ENCODE measurements at places on chromosomes 7 and 10.

- DNase-seq: no peak
Measured at GRCh38 chr7:26499315-26499897, 207.7 kb downstream of the SNX10 start.

DNA sequence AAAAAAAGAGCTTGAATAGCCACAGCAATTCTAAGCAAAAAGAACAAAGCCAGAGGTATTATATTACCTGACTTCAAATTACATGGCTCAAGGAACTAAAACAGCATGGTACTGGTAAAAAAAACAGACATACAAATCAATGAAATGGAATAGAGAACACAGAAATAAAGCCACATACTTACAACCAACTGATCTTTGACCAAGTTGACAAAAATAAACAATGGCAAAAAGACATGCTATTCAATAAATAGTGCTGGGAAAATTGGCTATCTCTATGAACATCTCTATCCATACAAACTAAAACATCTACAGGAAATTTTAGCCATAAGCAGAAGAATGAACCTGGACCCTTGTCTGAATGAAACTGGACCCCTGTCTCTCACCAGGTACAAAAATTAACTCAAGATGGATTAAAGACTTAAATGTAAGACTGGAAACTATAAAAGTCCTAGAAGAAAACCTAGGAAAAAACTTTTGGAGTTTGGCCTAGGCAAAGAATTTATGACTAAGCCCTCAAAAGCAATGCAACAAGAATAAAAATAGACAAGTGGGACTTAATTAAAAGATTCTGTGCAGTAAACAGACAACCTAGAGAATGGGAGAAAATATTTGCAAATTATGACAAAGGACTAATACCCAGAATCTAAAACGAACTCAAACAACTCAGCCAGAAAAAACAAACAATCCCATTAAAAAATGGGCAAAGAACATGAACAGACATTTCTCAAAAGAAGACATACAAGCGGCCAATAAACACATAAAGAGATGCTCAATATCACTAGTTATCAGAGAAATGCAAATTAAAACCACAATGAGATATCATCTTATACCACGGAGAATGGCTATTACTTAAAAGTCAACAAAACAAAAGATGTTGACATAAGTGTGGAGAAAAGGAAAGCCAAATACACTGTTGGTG is 72.8 kb upstream of the DDC start:
- no peak for DNase-seq

GRCh38 chr10:28214219-28214618 is 88.6 kb downstream of the MPP7 start:
- no peak for DNase-seq

GRCh38 chr10:102231357-102232318 is 5.5 kb downstream of the ELOVL3 start:
- no peak for DNase-seq

GRCh38 chr7:141118767-141119166 is 44.9 kb downstream of the TMEM178B start:
- DNase-seq: no peak

DNA sequence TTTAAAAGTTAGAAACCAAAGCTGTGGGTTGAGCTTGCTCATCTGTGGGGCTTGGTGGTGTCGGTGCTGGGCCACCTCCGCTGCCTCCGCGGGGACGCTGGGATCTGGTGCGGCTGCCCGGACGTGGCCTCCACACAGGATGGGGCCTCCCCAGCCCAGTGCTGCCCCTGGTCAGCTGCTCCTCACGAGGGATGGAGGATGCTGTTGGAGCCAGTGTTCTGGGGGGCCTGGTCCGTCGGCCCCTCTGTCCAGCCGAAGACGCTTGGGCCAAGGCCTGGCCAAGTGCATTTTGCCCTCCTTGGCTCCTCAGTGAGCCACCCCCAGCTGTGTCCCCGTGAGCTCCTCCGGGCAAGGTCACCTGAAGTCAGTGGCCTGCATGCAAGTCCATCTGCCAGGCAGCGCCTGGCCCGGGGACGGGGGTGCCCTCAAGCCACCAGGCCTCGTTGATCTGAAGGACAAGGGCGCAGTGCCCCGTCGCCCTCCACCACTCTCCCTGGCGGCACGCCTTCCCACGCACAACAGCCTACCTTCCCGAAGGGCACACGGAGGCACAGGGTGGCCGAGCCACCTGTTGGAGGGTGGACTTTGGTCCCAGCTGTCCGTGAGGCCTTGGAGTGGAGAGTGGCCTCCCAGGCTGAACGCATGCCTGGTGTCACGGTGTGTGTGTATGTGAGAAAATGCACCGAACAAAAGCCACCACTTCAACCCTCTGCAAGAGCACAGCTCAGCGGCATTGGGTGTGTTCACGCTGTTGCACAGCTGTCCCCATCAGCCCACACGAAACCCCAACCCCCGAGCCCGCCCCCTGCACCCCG is 27.3 kb downstream of the KNDC1 start:
- DNase-seq: no peak

DNA sequence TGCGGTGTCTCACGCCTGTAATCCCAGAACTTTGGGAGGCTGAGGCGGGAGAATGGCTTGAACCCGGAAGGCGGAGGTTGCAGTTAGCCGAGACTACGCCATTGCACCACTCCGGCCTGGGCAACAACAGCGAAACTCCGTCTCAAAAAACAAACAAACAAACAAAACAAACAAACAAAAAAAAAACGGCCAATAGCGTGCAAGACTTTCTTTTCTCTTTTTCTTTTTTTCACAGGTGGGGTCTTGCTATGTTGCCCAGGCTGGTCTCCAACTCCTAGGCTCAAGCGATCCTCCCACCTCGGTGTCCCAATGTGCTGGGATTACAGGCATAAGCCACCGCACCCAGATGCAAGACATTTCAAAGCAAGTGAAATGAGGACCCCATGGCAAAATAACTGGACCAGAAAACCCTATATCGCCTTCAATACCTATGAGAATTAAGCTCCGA is 1.6 kb downstream of the PSAP start:
- DNase-seq: no peak

- DNase-seq: no peak
Measured at GRCh38 chr10:5965266-5965665, 12.1 kb downstream of the IL15RA start.

- no peak for DNase-seq
Measured at GRCh38 chr7:81662531-81662930, 107.3 kb downstream of the HGF start.

- no peak for DNase-seq
Measured at GRCh38 chr7:122726881-122727280, 24.2 kb upstream of the RNF148 start.

DNA sequence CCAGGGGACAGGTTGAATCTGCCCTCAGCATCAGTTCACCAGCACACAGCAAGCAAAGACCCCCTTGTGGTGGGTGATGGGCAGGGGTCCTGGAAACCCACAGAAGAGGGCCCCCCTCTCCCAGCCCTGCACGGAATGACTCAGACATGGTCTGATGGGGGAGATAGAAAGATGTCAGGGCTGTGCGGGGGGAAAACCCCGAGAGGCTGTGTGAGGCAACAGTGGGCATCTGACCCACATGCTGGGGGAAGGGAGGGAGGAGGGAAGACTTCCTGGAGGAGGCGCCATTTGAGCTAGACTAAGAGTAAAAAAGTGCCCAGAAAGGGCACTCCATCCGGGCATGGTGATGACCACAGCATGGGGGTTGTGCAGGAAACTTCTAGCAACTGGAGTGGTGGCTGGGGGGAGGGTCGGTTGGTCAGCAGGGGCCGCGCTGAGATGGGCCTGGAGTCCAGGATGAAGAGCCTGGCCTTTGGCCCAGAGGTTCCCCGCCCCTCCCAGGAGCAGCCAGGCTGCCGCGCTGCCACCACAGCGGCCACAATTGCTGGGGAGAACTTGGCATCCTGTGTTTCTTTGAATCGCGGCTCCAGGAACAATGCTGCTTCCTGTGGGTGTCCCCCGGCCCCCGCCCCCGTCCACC is 2.5 kb downstream of the LFNG start:
- DNase-seq: no peak

- DNase-seq: no peak
Measured at GRCh38 chr7:121595758-121596696, 199.9 kb upstream of the FAM3C start.

DNA sequence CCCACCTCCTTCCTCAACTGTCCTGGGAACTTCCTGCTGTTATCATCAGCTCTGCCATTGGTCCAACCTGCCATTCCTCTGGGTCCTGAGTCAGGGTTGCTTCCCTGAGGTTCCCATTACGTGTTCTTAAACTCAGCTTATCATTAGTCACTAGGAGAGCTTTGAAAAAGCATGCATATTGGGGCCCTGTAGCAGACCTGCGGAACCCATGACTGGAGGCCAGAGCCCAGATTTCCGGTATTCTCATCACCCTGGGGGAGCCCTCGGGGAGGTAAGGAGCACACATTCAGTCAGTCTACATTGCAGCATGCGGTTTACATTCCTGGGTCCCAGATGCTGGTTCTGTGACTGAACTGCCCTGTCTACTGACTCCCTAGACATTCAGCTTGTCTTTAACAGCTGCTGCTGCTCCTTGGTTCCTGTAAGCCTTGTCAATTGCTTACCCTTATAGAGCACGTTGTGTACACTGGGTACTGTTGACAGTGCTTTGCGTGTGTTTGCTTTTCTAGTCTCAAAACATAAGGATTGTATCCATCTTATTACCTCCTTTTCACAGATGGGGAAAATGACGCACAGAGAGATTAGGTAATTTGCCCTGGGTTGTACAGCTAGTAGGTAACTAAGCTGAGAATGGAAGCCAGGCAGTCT is 12.8 kb downstream of the CDHR3 start:
- DNase-seq: no peak

- DNase-seq: no peak
Measured at GRCh38 chr7:64574540-64575099, 11.7 kb upstream of the ZNF680 start.

GRCh38 chr10:33335801-33336581 is 1.5 kb upstream of the NRP1 start:
- no peak for DNase-seq

GRCh38 chr7:107090457-107090856 is 46.0 kb downstream of the PRKAR2B start:
- DNase-seq: no peak

GRCh38 chr10:78934532-78934898 is 134.3 kb upstream of the ZMIZ1 start:
- DNase-seq: no peak

DNA sequence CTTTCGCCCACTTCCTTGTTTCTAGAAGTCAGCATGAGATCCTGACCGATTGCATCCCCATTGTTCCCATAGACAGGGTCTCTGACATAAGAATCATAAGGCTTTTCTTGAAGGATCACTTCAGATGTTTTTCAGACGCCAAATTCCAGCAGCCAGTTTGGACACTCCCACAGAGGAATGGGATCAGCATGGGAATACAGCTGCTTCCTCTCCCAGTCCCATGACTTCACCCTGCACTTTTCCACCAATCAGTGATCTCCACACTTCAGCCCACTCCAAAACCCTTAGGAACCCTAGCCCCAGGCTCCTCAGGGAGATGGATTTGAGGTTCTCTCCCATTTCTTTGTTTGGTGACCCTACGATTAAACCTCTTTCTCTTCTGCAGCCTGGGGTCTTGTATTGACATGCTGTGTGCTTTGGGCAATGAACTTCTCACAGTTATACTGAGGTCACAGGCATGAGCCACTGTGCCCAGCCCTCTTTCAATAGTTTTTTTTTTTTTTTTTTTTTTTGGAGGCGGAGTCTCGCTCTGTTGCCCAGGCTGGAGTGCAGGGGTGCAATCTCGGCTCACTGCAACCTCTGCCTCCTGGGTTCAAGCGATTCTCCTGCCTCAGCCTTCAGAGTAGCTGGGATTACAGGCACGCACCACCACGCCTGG is 52.8 kb upstream of the CHST3 start:
- DNase-seq: no peak

- DNase-seq: no peak
Measured at GRCh38 chr10:122658356-122659049, 41.1 kb downstream of the C10orf120 start.

All from left renal pelvis (tissue), 4 donors.